Activated CD8-positive, alpha-beta memory T cell treated with anti-CD3 and anti-CD28 coated beads for 4 hours (primary cell): ENCODE measurements at places on chromosomes 5 and 9.

DNA sequence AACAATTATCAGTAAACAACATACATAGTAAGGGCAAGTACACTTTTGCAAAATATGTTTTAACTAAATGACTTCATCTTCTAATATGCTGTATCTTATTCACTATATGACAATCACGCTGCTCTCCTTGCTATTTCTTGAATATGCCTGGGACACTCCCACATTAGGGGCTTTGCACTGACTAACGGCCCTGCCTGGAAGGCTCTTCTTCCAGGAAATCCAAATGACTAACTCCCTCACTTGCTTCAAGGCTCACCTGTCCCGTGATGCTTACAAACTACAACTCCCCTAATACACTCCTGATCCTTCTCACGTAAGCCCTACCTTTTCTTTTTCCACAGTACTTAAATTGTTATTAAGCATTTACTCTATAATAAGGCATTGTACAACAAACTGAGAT lies 10.6 kb downstream of the ERP44 start:
- no peak for DNase-seq

DNA sequence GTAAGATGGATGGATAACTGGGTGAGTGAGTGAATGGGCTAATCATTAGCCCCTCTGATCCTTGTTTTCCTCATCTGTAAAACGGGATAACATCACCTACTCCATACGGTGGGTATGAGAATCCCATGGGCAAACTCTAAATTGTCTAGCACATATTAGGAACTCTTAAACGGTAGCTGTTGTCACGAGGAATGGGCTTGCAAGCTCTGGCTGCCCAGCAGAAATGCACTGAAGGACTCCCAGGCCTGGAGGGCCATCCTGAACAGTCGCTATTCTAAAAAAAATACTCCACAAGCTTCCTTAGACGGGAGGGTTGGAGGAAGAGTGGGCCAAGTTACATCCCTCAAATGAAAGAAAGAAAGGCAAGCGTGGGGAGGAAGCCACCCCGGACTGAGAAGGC lies 711 bp upstream of the POU4F3 start:
- DNase-seq, result no peak

DNA sequence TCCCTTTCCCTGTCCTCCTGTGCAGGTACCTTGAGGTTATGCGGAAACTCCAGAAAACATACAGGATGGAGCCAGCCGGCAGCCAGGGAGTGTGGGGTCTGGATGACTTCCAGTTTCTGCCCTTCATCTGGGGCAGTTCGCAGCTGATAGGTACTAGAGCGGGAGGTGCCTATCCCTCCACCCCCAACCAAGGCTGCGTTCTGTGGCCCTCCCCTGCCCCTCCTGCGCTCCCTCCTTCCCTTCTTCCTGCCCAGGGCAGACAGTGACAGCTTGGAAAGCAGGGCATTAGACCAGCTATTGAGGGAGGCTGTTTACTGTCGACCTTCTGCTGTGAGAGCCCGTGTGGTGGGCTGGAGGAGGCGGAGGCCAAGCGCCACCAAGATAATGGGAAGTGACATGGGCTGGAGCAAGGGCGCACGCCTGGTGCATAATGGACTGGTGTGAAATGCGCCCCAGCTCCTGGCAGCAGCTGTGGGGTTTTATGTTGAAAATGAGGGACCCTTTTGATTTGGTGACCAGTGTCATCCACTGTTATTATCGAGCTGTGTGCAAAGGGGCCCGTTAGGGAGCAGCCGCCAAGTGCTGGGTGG lies 25.3 kb downstream of the PTPA start:
- DNase-seq, result no peak

DNA sequence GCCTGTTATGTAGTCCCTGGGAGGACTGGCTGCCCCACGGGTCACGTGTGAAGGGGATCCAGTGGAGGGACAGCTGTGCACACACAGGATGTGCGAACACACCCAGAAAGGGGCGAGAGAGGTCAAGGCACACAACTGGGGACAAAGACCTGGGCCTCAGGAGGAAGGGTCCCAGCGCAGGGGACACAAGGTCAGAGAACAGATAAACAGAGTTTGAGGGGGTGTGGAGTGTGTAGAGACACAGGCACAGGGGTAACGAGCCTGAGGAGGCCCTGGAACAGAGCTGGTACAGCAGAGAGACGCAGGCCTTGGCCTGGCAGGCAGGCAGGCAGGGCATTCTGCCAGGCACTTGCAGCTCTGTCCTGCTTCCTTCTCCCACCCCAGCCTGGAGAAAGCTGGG lies 14.8 kb upstream of the PSMD5 start:
- DNase-seq, result no peak

GRCh38 chr5:172403189-172403796 lies 51.0 kb downstream of the SH3PXD2B start:
- DNase-seq, result no peak

- DNase-seq, result no peak
Measured at GRCh38 chr9:31597977-31598376, 786.5 kb upstream of the ACO1 start.

DNA sequence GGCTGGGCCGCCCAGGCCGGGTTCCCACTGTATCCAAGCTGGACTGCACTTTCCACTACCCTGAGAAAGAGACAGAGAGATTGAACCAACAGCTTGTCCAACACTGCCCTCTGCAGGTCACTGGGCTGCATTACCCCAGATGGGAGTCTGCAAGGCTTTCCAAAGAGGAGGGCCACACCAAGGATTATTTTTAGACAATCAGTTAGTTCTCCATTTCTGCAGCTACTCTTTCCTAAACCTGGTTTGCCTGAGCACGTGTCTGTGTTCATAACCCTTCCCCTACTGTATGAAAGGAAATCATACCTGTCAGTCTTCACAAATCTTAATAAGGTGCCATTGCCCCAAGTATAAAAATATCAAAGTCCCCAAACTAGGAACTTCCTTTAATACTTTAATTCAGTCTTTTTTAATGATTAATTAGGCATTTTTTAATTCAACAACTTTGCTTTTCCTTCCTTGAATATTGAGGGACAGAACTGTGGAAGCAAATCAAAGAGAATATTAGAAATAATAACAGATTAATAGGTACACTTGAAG lies 13.4 kb upstream of the FGF1 start:
- peak; percentile 54 for DNase-seq

DNA sequence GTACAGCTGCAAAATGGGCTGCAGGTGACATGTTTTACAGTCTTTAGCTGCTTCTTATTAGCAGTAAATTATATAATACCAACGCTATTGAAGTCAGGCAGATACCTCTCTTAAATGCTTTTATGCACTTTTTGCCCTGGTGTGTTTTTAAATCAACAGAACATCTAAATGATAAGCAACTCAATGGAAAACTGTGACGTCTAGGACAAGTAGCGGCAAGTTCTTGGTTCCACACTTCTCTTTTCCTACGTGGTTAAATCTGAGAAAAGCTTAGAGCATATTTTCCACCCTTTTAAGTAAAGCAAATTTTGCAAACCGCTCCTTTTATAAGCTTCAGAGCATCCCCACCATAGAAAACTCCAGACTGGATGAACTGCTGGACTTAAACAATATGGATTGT lies 58.1 kb downstream of the CEMIP2 start:
- DNase-seq, result no peak

DNA sequence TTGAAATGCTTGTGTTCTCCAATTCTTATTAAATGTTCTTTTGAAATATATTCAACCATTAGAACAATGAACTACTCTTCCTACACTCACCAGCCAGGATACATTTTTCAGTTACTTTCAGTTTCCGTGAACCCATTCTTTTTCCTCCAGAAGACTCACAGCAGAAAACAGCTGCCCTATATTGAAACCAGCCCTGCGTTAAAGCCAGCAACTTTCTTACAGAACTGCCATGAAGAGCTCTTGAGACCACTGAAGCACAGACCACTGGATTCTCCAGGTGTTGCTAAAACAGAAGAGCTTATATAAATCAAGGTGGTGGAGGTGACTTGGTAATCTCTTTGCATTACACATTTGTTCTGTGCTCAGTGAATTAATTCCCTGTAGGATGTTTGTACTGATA lies 365.9 kb upstream of the C9orf72 start:
- no peak for DNase-seq

DNA sequence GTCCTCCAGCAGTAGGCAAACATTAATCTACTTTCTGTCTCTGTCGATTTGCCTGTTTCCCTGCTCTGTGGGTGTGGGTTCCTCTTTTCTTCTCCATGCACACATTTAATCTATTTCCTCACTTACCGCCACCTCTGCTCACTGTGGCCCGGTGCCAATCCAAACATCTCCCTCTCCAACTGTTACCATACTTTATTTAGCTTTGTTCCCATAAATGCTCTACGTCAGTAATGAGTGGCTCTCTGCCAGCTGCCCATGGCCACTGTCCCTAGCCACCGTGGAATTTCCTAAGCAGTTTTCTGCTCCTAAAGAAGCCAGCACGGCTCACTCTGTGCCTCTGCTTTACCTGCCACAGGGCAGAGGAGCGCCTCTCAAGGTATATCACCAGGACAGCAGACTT lies 19.5 kb upstream of the GOLPH3 start:
- DNase-seq, result no peak

- DNase-seq, result no peak
Measured at GRCh38 chr9:28197653-28198052, 624.4 kb upstream of the C9orf72 start.

GRCh38 chr5:33317271-33317670 lies 123.5 kb upstream of the TARS1 start:
- DNase-seq, result no peak

- peak; percentile 64 for DNase-seq
Measured at GRCh38 chr5:1385395-1386273, 40.7 kb upstream of the CLPTM1L start.

- DNase-seq, result no peak
Measured at GRCh38 chr5:95837492-95837891, 15.0 kb upstream of the GLRX start.

- DNase-seq, result no peak
Measured at GRCh38 chr9:131740898-131741297, 1.0 kb upstream of the RAPGEF1 start.

GRCh38 chr5:74963407-74963806 lies 89.0 kb downstream of the GCNT4 start:
- DNase-seq, result no peak

GRCh38 chr9:68492806-68493205 lies 47.9 kb downstream of the TMEM252 start:
- DNase-seq, result no peak

DNA sequence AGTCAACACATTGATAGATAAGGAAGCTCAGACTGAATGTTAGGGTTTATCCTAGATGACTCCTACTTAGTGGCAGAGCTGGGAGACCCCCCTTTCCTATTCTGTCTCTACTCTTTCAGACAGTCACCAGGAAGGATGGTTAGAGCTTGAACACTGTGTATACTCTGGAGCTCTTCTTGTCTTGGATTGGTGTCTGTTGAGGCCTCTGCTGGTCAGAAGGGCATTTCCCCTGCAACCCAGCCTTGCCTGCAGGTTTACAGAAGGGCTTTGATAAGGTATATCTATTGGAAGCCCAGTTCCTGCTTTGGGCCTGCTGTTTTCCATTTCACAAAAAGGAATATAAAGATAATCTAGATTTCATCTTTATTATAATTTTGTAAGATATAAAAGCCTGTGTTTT lies 71.8 kb downstream of the KDM4C start:
- DNase-seq, result no peak

GRCh38 chr9:137049544-137050449 lies 3.8 kb upstream of the NPDC1 start:
- DNase-seq, result no peak

DNA sequence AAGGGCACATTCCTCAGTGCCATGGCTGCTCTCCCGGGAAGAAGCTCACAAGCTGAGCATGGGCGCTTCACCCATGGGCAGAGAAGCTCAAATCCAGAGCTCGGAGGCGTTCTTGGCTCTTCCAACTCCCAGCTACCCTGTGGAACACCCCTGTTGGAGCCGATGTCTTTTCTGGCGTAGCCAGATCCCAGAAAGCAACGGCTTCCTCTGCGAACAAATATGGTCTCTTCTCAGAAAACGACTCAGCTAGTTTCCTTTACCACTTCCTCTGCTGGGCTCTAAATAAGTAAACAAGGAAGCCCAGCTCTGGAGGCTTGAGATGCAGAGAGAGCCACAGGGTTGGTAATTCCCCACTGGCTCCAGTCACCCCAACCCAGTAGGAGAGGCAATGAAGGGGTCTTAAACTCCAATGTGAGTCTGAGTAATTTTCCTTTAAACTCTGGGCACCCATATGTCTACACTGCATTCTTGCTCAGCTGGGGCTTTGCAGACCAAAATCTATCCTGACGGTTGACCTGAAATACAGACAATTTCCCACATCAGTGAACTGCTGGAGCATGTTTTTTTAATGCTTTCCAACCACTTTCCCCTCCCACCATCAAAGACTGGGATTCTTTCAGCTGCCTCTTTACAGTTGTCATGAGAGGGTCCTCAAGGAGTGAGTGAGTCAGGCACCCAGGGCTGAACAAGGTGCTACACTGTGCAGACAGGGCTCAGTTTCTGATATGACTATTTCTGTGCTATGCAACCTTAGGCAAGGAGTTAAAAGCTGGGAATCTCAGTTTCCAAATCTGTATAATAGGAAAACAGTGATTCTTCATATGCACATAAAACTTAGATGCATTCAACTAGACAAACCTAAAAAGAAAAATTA lies at the start of gene LCP2:
LCP2 (minus strand) TSS at position 189 of the 874 bp plus-strand sequence; CDS start at position 23, 166 bp downstream.
- no peak for DNase-seq

DNA sequence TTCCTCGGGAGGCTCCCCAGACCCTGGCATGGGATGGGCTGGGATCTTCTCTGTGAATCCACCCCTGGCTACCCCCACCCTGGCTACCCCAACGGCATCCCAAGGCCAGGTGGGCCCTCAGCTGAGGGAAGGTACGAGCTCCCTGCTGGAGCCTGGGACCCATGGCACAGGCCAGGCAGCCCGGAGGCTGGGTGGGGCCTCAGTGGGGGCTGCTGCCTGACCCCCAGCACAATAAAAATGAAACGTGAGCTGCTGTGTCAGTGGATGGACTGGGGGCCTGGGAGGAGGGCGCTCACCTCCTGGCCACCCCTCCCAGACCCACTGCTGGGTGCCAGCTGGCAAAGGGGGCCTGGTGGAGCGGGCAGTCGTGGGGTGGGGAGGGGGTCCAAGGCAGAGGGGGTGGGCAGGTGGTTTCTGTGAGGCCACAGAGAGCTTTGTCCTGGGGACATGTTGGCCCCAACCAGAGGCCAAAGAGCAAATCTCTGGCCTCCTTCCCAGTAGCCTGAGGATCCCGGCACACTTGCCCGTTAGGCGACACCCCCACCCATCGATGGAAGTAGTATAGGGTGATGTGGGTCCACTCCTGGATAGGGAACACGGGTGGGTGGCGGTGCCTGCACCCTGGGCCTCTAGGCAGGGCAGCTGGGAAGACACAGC lies 9.8 kb downstream of the EGFL7 start:
- DNase-seq, result no peak
